ENCODE measurements at places on chromosomes 12 and 14. TPM values are rescaled to one million over a fixed set of nuclear protein-coding genes. Genes with fewer than 3 reads are reported as not detected.

NANOG gene
- polyA plus RNA-seq = not detected

RILPL1 gene
- 0.08 TPM for polyA plus RNA-seq

INHBC gene
- not detected for polyA plus RNA-seq

MANSC4 gene
- 0.45 TPM for polyA plus RNA-seq

ANO2 gene
- polyA plus RNA-seq = not detected

RNFT2 gene
- 3.3 TPM for polyA plus RNA-seq
